ENCODE measurements at places on chromosomes 13 and 19. TPM values are rescaled to one million over a fixed set of nuclear protein-coding genes. Genes with fewer than 3 reads are reported as not detected.
A peak's percentile ranks its signal among the peaks of the same experiment; 100 is the strongest.

SULT2A1 gene
- not detected for total RNA-seq

GRCh38 chr13:80074143-80074752 lies 266.7 kb downstream of the SPRY2 start:
- no peaks in the 10 kb centered on the region for H3K27me3 ChIP-seq
- H3K36me3 ChIP-seq: no peaks in the 10 kb centered on the region
- no peak overlapping the region for H3K27ac ChIP-seq
- no peaks in the 10 kb centered on the region for H3K4me1 ChIP-seq
- no peak for DNase-seq
- no peak overlapping the region for H3K4me3 ChIP-seq

DNA sequence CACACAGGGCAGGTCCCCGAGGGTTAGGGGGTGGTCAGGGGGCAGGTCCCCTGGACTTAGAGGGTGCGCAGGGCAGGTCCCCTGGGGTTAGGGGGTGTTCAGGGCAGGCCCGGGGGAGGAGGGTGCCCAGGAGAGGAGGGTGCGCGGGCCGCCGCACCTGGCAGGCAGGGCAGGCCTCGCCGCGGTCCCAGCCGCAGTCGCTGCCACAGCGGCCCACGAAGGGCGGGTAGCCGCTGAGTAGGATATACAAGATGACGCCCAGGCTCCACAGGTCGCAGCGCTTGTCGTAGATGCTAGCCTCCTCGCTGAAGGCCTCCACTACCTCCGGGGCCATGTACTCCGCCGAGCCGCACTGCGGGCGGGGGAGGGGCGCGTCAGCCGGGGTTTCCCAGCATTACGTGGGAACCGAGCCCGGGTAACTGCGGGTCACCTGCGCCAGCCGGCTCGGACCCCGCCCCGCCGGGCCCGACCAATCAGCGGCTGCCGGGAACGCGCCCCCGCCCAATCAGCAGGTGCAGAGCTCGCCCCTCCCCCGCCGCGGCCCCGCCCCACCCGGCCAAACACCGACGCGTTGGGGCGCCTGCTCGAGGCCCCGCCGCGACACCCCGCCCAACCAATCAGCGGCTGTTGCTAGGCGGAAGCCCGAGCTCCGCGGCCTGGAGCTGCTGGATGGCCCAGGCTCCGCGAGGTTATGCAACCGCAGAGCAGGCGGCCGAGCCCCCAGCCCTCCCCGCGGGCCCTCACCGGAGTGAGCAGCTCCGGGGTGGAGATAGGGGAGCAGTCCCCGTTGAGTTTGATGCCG lies 9.2 kb downstream of the MKNK2 start:
- H3K4me3 ChIP-seq: no peak overlapping the region
- no peak overlapping the region for H3K27ac ChIP-seq
- H3K27me3 ChIP-seq: no peaks in the 10 kb centered on the region
- peak; percentile 51 for DNase-seq

DNA sequence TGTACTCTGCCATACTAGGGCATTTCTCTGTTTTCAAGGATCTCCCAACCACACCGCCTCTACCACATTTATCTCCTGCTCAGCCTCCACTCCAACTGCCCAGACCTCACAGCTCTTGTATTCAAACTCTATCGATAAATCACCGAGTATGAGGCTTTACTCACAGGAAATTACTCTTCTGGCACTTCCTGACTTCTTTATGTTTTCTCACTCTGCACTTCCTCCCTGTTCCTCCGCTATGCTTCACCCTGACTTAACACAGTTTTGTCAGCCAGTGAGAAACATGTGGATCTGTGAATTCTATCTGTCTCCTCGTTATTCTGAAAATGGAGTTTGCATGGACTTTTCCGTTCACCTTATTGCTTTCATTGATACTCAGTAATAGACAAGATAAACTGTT lies 2.6 kb upstream of the CARD8 start:
- no peak overlapping the region for H3K4me3 ChIP-seq
- no peaks in the 10 kb centered on the region for H3K27me3 ChIP-seq
- no peak for DNase-seq
- no peak overlapping the region for H3K27ac ChIP-seq
- no peaks in the 10 kb centered on the region for H3K36me3 ChIP-seq

- no peaks in the 10 kb centered on the region for H3K4me1 ChIP-seq
- H3K27ac ChIP-seq: no peak overlapping the region
- no peaks in the 10 kb centered on the region for H3K36me3 ChIP-seq
- peaks cover 36% of the 10 kb centered on the region for H3K27me3 ChIP-seq
- no peak overlapping the region for H3K4me3 ChIP-seq
Observed at GRCh38 chr13:108306860-108307259, 37.3 kb downstream of the TNFSF13B start.

GRCh38 chr19:18863843-18864362 lies 32.1 kb downstream of the CERS1 start:
- no peaks in the 10 kb centered on the region for H3K27me3 ChIP-seq
- no peak overlapping the region for H3K4me3 ChIP-seq
- no peak for DNase-seq

LILRB4 gene
- total RNA-seq: not detected

GRCh38 chr13:113043001-113043630 lies 62.5 kb upstream of the F7 start:
- H3K4me3 ChIP-seq: no peak overlapping the region
- no peaks in the 10 kb centered on the region for H3K36me3 ChIP-seq
- no peak for DNase-seq
- H3K27ac ChIP-seq: no peak overlapping the region

ADM5 gene
- total RNA-seq: 6.3 TPM

DNA sequence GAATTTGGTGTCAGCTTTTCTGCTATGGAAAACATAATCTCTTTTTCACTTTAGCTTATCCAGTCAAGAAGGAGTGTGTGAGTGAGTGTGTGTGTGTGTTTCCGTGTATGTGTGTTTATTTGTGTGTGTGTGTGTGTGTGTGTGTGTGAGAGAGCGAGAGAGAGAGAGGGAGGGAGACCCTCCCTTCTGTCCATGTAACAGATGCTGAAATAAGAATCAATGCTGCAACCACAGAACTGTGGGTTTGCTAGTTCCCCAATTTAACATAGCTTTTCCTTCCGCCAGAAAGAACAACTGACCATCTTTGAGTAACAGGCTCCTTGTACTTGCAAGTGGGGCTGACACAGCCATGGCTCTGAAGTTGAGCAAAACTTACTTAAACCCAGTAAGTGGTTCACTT lies 5.2 kb downstream of the LCP1 start:
- DNase-seq: no peak
- H3K4me1 ChIP-seq: 0 out of 2 replicates have a peak, but pooled peaks cover 9% of the 10 kb centered on the region
- no peaks in the 10 kb centered on the region for H3K36me3 ChIP-seq

CDX2 gene
- 0.62 TPM for total RNA-seq

GRCh38 chr13:44730851-44731250 lies 154.7 kb upstream of the TSC22D1 start:
- no peak for DNase-seq
- H3K27ac ChIP-seq: no peak overlapping the region
- H3K27me3 ChIP-seq: no peaks in the 10 kb centered on the region
- no peaks in the 10 kb centered on the region for H3K36me3 ChIP-seq
- peaks cover 34% of the 10 kb centered on the region for H3K4me1 ChIP-seq

- peaks cover 62% of the 10 kb centered on the region for H3K27me3 ChIP-seq
- no peaks in the 10 kb centered on the region for H3K4me1 ChIP-seq
- H3K36me3 ChIP-seq: no peaks in the 10 kb centered on the region
- no peak overlapping the region for H3K27ac ChIP-seq
- no peak overlapping the region for H3K4me3 ChIP-seq
Observed at GRCh38 chr13:112342841-112343361, 33.3 kb upstream of the SPACA7 start.

DNA sequence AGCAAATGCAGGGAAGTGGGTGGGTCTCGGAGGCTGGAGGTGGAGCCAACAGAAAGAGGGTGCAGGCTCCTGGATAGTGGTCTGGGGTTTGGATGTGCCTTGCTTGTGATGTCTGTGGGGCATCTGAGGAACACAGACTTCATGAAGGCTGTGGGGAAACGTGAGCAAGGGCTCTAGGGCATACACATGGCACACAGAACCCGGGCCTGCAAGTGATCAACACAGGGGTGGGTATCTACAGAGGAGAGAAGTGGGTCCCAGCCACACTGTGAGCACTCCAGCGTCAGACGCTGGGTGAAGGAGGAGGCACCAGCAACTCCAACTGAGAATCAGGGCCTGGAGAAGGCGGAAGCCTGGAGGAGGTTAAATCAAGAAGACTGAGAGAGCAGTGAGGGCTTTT lies 5.4 kb upstream of the UBE2M start:
- H3K27ac ChIP-seq: no peak overlapping the region
- H3K36me3 ChIP-seq: 0 out of 2 replicates have a peak, but pooled peaks cover 8% of the 10 kb centered on the region

- no peak overlapping the region for H3K27ac ChIP-seq
- no peaks in the 10 kb centered on the region for H3K36me3 ChIP-seq
- peaks cover 55% of the 10 kb centered on the region for H3K27me3 ChIP-seq
Observed at GRCh38 chr13:79258489-79258888, 147.6 kb downstream of the RBM26 start.

Data from PC-3 (cell line).